Thoracic aorta (tissue), 2 donors: ENCODE measurements at places on chromosomes 11 and 22.

GRCh38 chr11:74437441-74438042, 29.8 kb downstream of the KCNE3 start:
- DNase-seq = no peak

- DNase-seq = no peak
Observed at GRCh38 chr22:39254789-39255298, 10.1 kb upstream of the PDGFB start.

- no peak for DNase-seq
Observed at GRCh38 chr11:8247312-8247711, 16.4 kb downstream of the LMO1 start.

DNA sequence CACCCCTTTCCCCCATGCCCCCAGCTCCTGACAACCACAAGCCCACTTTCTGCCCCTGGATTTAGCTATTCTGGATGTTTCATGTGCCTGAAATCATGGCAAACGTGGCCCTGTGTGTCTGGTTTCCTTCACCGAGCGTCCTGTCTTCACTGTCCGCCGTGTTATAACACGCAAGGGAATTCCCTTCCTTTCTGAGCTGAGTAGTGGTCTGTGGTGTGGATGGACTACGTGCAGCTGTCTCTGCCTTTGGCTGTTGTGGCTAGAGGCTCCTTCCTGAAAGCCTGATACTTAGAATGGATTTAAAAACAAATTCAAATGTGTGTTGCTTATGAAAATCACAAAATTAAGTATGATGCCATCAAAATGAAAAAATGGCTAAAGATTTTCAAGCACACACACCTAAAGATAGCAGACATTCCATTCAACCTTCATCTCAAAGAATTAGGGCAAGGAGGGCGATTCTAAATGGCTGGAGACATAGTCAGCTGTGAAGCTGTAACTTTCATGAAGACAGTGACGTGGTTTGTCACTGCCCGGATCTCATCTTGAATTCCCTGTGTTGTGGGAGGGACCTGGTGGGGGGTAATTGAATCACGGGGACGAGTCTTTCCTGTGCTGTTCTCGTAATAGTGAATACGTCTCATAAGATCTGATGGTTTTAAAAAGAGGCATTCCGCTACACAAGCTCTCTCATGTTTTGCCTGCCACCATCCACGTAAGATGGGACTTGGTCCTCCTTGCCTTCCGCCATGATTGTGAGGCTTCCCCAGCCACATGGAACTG, 30.5 kb downstream of the KCNQ1 start:
- no peak for DNase-seq

DNA sequence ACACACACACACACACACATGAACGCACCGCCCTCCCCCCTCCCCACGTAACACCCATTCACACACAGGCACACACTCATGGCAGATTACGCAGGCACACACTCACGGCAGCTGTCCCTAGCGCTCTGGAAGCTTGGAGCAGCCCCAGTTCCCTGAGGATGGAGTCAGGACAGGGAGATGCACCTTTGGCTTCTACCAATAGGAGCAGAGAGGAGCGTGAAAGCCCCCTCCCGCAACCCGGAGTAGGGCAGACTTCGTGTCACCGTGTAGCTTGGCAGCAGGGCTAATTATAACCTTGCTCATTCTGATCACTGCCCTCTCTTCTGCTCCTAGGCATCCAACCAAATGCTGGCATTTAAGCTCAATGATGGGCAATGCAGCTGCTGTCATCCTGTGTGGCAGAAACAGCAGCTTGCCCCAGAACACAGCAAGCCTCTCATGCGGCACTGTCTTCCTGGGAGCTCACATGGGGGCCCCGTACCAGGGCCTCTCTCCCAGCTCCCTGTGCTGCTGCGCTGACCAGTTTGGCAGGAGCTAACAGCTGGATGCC, 31.9 kb downstream of the ANKK1 start:
- no peak for DNase-seq

- no peak for DNase-seq
Observed at GRCh38 chr11:65636108-65637031, 1.5 kb upstream of the SIPA1 start.

DNA sequence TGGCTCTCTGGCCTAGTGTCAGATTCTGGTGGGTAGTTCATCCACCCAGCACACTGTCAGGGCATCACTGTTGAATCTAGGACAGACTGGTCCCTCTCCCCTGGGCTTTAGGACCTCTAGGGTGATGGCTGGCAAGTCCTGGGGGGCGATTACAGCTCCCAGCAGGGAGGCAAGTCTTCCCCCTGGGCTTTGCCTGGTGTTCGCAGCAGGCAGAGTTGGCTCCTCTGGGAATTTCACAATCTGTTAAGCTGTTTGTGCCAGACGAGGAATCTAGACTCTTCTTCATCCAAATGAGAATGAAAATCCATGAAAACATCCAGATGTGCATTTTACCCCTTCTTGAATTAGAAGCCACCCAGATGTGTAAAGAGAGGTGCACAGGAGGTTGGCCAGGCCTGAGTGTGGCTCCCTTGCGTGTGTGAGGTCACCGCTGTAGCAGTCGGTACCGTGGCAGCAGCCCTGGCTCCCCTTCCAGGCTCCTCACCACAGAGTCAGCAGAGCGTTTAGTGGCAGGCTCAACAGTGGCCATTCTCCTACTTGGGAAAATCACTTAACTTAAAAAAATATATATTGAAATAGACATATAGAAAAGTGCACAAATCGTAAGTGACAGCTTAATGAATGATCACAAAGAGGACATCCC, 99.9 kb upstream of the TBCEL start:
- DNase-seq = no peak

GRCh38 chr11:44977493-44977984, 26.9 kb upstream of the TP53I11 start:
- no peak for DNase-seq

DNA sequence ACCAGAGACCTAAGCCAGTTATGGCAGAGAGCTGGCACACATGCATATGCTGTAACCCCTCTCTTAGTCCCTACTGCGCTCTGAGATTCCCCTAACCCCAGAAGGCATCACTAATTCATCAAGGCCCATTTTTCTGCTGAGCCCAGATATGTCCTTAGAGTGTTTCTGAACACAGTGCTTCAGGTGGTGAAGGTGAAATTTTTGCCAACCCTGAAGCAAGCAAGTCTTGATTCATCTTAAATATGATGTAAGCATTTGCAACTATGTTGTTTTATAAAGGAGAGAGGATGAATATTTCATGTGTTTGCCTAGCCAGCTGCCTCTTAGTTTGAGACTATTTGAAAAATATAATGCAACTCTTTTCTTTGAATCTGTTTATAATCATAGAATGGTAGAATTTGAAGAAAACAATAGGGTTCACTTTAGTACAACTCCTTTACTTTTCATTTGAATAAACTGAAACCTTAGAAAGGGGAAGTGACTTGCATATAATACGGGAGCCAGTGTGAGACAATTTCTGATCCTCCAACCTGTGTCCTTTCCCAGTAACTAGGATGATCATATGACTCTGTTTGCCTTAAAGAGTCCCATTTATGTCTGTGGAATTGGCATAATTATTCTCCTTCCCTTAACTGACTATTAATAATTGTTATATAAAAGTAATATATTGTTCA, 194.3 kb upstream of the MTNR1B start:
- DNase-seq = no peak

- no peak for DNase-seq
Observed at GRCh38 chr22:22348127-22348814, 103.7 kb downstream of the VPREB1 start.

- no peak for DNase-seq
Observed at GRCh38 chr22:49152127-49152938, 675.3 kb downstream of the BRD1 start.
